ENCODE measurements at places on chromosomes 6 and 20.

- no peak for DNase-seq
These were observed 97.9 kb downstream of the L3MBTL3 start for GRCh38 chr6:130116273-130116672.

GRCh38 chr6:7765575-7766325 lies 39.9 kb downstream of the BMP6 start:
- DNase-seq: no peak

GRCh38 chr6:38973178-38974057 lies 75.2 kb upstream of the GLP1R start:
- DNase-seq: peak; percentile 5

- DNase-seq: no peak
These were observed 84.6 kb downstream of the ELOVL4 start for GRCh38 chr6:79862711-79863110.

DNA sequence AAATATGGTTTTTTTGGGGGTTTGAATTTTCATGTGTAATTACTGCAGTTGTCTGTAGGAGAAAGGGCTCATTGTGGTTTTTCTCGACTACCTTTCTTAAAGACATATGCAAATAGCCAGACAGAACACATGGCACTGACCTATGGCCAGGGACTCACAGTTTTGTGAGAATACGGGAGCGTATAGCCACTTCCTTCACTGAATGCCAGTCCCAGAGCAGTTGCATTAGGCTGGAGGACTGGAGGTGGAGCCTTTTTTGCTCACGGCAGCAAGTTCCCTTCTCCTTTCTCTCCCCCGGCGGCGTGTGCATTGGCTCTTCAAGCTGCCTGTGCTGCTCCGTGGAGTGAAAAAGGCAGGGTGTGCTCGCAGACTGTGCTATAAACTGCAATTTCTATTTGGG lies 114.9 kb downstream of the AKAP7 start:
- no peak for DNase-seq

GRCh38 chr6:40394381-40394780 lies 192.8 kb downstream of the LRFN2 start:
- no peak for DNase-seq

DNA sequence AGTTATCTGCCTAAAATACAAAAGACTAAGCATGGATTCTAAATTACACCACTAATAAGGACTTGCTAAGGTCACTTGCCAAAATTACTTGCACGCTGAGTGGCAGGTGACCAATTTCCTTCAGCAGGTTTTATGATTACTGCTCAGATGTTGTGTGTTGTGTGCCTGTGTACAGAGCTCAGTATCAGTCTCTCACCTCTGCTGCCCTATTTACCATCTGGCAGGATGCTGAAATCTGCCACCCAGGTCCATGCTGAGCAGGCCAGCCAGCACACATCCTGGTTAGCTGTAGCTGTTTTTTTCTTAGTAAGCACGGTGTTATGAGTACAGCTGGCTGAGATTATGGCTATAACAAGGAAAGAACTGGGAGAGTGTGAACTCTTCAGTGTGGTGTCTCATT lies 34.0 kb downstream of the ELOVL4 start:
- no peak for DNase-seq

DNA sequence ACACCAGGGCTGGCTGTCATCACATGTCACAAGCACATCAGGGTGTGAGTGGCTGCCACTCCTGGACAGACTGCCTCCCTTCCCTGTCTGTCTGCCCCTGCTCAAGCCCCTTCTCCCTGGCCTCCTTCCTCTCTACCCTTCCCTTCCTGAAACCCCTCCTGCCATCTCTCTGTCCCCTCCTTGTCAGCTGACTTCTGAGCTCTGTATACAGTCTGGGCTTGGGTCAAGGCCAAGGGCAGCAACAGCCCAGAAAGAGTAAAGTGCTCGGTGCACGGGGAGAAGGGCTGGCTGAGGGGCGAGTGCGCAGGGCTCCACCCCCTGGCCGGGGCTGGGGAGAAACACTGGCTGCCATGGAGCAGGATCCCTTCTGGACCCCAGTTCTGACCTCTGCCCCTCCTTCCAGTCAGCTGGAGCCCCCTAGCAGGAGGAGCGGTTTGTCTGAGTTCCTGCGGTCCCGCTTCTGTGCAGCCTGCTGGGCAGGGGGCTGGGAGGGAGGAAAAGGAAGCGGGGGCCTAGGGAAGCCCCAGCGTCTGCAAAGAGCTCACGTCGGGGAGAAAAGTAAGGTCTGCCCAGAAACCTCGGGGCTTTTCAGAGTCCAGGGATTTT lies 2.0 kb downstream of the LKAAEAR1 start:
- no peak for DNase-seq
